Stimulated activated CD4-positive, alpha-beta T cell treated with anti-CD3 and anti-CD28 coated beads, Interleukin-4, amount 100 ng/mL, for 24 hours (primary cell): ENCODE measurements at places on chromosomes 16 and 17.

DNA sequence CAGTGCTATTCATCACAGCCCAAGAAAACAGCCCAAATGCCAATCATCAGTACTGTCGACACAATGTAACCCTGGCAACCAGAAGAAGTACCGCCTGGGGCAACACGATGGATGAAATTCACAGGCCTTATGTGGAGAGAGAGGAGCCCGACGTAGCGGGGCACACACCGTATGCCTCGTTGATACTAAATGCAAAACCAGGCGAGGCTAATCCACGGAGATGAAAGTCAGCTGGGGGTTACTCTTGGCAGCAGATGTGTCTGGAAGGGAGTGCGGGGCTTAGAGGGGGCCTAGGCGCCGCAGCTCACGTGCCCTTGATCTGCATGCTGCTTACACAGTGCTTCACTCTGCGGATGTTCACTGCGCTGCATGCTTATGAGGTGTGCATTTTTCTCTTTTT lies 29.8 kb downstream of the ITGAE start:
- DNase-seq, result no peak

DNA sequence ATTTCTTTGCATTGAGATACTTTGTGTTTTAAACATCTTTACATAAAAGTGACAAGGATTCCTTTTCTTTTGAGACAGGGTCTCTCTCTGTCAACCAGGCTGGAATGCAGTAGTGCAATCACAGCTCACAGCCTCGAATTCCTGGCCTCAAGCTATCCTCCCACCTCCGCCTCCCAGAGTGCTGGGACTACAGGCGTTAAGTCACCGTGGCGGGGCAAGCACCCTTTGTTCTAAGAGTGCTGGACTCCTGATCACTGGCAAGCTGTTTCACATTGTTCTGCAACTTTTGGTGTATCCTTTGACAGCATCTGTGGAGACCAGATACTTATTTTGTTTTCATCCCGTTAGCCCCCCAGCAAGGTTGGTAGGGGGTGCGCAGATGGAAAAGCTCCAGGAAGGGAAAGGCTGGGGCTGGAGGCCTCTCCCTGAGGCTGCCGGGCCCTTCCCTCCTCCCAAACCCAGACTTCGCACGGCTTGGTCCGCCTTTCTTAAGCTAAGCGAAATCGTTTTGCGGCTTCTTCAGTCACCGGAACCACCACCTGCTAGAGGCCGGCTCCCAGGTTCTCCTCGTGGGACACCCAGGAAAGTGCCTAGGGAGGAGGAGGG lies 1.1 kb downstream of the ST6GALNAC2 start:
- no peak for DNase-seq

- DNase-seq, result no peak
Measured at GRCh38 chr16:68075980-68076379, 9.2 kb upstream of the NFATC3 start.

DNA sequence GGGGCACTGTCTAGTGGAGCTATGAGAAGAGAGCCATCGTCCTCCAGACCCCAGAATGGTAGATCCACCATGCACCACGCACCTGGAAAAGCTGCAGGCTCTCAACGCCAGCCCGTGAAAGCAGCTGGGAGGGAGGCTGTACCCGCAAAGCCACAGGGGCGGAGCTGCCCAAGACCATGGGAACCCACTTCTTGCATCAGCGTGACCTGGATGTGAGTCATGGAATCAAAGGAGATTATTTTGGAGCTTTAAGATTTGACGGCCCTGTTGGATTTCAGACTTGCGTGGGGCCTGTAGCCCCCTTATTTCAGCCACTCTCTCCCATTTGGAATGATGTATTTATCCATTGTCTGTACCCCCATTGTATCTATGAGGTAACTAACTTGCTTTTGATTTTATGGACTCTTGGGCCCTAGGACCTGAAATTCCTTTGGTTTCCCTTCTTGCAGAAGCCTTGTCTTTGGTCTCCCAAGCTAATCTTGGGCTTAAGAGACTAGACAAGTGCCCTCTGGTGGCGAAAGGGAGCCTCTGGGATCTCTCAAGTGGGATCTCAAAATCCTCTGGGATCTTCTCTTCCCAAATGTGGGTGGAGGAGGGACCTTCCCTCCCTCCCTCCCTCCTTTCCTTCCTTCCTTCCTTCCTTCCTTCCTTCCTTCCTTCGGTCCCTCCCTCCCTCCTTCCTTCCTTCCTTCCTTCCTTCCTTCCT lies 58.2 kb upstream of the HAPSTR1 start:
- DNase-seq, result no peak

DNA sequence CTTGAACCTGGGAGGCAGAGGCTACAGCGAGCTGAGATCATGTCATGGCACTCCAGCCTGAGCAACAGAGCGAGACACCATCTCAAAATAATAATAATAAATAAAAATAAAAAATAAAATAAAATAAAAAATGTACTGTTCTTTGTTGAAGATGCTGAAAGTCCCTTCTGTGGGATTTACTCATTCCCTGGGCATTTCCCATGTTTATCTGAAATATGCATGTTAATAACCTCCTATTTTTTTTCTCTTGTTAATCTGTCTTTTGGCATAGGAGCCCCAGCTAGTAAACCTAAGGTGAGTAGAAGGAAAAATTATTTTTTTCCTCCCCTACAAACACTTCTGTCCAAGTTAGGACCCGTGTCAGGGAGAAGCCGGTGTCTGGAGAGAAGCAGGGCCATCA lies 34.4 kb downstream of the TMEM92 start:
- DNase-seq, result no peak

GRCh38 chr16:85239239-85239638 lies 127.0 kb upstream of the CIBAR2 start:
- no peak for DNase-seq

GRCh38 chr17:8555062-8555461 lies 75.5 kb downstream of the MYH10 start:
- no peak for DNase-seq

- peak; percentile 13 for DNase-seq
Measured at GRCh38 chr17:57868007-57868909, 18.4 kb upstream of the MRPS23 start.

DNA sequence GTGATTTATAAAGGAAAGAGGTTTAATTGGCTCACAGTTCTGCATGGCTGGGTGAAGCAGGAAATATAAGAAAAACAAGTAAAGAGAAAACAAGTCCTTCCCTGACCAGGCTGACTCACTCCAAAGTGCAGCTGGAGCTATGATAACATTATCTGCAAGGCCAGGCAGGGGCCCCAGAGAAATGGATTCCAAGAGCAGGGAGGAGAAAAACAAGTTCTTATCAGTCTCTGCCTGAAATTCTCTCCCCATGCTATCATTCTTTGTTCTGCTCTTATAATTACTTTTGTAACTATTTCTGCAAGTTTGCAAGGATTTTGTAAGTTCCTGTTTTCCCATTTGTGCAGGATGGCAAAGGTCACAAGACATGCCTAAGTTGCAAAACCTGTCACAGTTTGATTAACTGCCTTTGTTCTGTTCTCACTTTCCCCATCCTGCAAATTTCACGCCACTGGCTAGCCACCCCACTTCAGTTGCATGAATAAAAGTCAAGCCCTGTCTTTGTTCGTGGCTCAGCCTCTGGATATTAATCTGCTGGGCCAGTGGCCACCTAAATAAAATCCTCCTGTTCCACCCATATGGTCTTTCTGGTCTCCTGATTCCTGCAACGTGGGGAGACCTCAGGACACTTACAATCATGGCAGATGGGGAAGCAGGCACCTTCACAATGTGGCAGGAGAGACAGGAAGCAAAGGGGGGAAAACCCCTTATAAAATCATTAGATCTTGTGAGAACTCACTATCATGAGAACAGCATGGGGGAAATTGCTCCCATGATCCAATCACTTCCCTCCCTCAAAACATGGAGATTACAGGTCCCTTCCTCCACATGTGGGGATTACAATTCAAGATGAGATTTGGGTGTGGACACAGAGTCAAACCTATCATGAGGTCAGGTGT lies 13.1 kb downstream of the ABCA9 start:
- DNase-seq, result no peak

GRCh38 chr17:332558-333322 lies 19.9 kb downstream of the RPH3AL start:
- DNase-seq, result no peak

- no peak for DNase-seq
Measured at GRCh38 chr17:36608794-36609497, 7.6 kb downstream of the MRM1 start.

DNA sequence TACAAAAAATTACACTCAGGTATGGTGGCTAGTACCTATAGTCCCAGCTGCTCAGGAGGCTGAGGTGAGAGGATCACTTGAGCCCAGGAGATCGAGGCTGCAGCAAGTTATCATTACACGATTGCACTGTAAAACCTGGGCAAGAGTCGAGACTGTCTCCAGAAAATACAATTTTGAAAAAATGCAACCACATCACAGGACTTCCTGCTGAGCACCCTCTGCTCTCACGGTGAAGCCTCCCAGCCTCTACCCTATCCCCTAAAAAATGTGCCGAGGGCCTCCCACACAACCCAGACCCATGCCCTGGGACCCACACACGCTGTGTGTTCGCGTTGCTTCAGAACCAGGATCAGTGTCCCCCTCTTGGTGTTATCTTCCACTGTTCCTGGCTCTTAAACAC lies 236.1 kb downstream of the CPPED1 start:
- DNase-seq, result no peak

DNA sequence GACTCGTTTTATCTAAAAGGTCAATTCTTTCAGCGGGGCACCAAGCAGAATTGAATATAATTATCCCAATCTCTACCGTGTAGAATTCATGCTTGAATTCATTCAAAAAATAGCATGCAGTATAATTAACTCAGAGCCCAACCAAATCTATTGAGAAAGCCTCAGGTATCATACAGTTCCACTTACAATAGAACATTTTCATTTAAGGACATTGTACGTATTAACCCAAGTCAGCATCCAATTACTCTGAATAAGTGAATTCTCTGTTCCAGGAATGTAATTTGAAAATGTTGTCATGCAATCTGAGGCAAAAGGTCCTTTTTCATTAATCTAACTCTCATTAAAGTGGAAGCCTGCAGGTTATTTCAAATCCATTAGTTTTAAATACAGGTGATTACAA lies 78.5 kb downstream of the SALL1 start:
- no peak for DNase-seq

DNA sequence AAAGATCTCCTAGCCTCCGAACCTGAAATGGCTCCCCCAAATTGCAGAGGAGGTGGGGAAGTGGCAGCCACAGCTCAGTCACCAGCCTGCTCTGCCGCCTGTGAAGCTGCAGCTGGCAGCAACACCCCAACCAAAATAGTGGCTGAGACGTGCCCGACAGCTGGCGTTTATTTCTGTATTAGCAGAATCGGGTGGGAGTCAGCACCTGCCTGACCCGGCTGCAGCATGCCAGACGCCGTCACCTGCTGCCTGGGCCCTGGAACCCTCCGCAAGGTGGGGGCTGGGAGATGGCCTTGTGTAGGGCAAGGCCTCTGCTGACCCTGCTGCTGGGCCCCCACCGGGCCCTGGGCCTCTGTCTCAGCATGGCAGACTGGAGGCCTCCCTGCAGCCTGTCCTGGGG lies 17.5 kb upstream of the PABPN1L start:
- DNase-seq, result no peak

DNA sequence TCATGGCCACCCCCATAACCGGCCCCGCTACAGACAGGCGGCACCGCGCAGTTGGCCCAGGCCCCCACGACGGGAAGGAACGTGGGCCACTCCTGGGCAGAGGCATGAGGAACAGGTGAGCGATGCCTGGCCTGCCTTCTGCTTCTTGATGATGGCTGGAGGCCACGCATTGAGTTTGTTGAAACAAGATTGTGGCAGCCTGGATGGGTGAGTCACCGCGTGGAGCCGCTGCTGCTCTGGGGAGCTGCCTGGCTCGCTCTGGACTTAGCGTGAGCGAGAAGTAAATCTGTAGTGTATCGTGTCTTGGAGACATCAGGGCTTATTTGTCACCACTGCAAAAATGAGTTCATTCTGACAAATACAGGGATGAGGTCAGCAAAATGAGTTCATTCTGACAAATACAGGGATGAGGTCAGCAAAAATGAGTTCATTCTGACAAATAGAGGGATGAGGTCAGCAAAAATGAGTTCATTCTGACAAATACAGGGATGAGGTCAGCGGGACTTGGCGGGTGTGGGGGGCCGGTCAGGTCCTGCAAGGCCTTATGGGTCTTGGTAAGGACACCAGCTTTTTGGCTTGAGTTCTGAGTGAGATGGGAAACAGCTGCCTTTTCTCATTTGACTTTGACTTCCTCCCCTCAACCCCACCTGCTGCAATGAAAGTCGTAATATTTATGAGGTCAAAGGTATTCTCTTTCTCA lies 93.0 kb downstream of the SEC14L1 start:
- DNase-seq, result no peak

DNA sequence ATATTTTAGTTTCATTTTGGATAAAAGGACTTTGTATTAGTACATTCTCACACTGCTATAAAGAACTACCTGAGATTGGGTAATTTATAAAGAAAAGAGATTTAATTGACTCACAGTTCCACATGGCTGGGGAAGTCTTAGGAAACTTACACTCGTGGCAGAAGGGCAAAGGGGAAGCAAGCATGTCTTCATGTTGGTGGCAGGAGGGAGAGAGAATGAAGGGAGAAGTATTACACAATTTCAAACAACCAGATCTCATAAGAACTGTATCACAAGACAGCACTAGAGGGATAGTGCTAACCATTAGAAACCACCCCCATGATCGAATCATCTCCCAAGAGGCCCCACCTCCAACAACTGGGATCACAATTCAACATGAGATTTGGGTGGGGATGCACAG lies 142.9 kb downstream of the USP31 start:
- DNase-seq, result no peak

DNA sequence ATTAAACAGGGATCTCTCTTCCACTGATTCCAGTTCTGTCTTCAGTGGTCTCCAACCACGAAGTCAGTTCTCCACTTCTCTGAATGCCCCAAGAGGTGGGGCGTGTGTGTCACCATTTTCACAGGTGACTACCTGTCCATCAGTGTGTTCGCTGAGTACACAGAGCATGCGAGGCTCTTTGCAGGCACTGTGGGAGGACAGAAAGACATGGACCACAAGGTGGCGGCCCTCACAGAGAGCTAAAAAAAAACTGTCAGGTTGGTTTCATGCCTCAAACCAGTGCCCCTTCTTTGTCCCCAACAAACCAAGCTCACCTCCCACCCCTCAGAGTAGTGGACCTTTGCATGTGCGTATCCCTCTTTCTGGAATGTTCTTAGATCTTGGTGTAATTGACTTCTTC lies 13.8 kb downstream of the EMP2 start:
- no peak for DNase-seq

GRCh38 chr17:62024866-62025265 lies 40.2 kb downstream of the MED13 start:
- DNase-seq, result no peak

DNA sequence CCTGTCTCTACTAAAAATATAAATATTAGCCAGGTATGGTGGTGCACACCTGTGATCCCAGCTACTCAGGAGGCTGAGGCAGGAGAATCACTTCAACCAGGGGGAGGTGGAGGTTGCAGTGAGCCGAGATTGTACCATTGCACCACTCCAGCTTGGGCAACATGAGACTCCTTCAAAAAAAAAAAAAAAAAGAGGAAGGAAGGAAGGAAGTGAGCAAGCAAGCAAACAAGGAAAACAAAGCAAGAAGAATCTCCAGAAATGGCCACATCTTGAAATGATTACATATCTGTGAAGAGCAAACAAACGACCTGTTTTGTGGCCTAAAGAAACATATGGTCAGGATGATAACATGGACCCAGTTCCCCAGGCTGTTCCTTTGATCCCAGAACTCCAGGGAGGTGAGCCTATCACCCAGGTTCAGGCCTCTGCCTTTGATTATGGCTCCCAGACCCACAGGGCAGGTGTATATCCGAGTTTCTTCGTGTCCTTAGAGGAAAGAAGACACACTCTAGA lies 8.9 kb downstream of the ACOX1 start:
- no peak for DNase-seq

GRCh38 chr16:56318827-56319140 lies 106.6 kb downstream of the AMFR start:
- no peak for DNase-seq
